ENCODE measurements at places on chromosomes 5 and 9. TPM values are rescaled to one million over a fixed set of nuclear protein-coding genes. Genes with fewer than 3 reads are reported as not detected.

HSD17B3 gene
- total RNA-seq, result 0.17 TPM

PFN3 gene
- total RNA-seq, result not detected

CCNJL gene
- total RNA-seq, result not detected

FAM200C gene
- 4.9 TPM for total RNA-seq

SH3GL2 gene
- total RNA-seq, result under 0.01 TPM

DNA sequence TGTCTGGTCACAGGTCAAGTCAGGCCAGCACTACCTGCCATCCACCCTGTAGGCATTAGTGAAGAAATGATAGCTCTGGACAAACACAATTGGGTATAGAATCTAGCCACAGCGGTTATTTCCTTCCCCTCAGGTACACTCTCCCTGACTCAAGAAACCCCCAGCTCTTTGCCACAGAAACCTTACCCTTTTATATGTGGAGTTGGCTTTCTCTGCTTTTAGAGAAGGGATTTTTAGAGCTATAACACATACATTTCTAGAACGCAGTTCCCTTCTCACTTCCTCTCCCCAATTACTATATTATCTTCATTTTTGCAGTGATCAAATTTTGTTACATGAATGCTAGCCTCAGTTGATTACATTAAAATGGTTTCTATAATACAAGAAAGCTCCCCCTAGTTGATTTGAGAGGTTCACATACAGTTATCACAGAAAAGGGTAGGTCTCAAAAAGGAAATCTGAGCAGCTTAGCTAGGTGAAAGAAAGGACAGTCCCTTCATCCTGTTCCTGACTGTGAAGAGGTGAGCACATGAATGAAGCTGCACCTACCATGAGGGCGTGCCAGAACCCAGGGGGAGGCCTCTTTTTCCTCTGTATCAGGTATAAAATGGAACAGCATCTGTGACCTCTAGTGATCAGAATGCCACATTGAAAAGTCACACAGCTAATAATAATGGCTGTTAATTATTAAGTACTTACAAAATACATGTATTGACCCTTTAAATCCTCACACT, 425.6 kb downstream of the KIAA0825 start:
- no peaks in the 10 kb centered on the region for H3K36me3 ChIP-seq
- H3K27ac ChIP-seq, result no peak overlapping the region
- no peak overlapping the region for H3K4me3 ChIP-seq
- no peak for DNase-seq

DNA sequence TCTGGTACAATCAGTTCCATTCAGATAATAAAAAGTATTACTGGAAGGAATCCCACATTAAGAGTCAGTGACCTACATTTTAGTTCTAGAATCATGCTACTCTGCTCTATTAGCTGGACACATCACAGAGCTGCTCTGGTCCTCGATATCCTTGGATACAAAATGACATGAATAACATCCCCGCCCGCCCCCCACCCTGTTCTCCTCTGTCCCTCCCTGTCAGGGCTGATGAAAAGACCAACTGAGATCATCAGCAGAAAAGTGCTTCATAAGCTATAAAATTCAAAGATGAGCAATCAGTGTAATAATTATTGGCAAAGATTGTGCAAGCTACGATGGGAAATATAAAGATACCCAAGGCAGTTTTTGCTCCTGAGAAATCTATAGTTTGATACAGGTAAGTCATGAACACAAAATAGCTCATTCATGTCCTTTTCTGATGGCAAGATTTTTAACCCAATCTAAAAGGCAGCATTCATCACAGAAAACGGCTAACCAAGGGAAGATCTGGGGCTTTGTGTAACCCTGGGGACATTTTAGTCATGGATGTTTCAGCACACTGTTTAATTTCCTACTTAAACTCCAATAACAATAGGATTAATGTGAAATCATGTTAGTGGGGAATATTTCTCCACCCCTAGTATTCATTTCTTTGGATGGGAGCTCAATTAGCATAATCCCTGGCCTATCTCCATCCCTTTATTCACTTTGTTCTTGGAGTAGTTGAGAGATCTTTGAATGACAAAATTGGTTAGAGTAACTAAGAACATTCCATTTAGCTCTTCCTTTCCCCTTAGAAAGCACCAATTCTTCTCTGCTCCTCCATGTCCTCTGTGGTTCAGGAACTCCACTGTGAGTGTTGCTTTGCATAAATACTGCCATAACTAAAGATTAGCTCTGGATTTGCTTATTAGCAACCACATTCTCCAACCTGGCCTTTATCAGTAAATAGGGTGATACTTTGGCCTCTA, 459.4 kb upstream of the GRIA1 start:
- no peaks in the 10 kb centered on the region for H3K27me3 ChIP-seq
- no peak overlapping the region for H3K4me3 ChIP-seq
- no peaks in the 10 kb centered on the region for H3K4me1 ChIP-seq

DNA sequence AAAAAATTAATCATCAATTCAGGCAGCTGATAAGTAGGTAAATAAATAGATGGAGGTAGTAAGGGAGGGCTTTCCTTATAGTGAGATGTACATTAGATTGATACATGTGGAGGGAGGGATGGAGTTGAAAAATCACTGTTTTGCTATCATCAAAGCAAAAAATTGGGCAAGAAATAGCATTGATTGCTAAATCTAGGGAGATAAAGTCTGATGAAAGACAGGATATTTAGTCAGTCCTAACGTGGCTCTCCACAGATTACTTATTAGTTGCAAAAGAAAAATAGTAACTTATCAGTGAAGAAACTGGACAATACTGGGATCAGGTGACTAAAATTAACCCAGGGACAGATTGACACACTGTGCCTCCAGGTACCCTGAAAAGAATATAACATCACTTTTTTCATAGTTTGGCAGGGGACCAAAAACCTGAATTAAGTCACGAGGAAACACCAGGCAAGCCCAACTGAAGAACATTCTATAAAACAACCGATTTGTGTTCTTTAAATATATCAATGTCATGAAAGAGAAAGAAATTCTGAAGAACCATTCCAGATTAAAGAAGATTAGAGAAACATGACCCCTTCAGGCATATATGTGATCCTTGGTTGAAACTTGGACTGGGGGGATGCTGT, 27.1 kb upstream of the GOLPH3 start:
- no peak overlapping the region for H3K27ac ChIP-seq
- peak; percentile 55 for DNase-seq
- no peaks in the 10 kb centered on the region for H3K27me3 ChIP-seq
- H3K4me1 ChIP-seq, result peaks cover 2% of the 10 kb centered on the region

DNA sequence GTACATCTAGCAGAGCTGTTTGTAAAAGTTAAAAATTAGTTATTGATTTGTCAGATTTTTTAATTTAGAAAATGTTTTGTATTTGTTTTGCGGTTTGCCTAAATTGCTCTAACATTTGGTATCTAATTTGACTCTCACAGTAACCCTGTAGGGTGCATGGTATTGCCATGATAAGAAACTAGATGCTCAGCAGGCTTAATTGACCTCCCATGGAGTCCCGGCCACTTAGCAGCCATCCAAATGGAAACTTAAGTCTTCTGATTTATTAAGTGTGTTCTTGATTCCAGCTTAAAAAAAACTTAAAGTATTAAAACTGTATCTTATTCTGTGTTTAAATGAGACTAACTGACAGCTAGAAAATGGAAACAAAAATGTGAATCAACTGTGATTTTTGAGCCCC, 54.5 kb downstream of the CAST start:
- H3K27ac ChIP-seq, result no peak overlapping the region
- no peaks in the 10 kb centered on the region for H3K36me3 ChIP-seq
- no peaks in the 10 kb centered on the region for H3K27me3 ChIP-seq
- no peak for DNase-seq
- peaks cover 8% of the 10 kb centered on the region for H3K4me1 ChIP-seq

GRCh38 chr5:154371687-154372086, 74.1 kb upstream of the SAP30L start:
- H3K27me3 ChIP-seq, result no peaks in the 10 kb centered on the region
- DNase-seq, result peak; percentile 86
- no peak overlapping the region for H3K4me3 ChIP-seq
- H3K27ac ChIP-seq, result no peak overlapping the region

- no peak overlapping the region for H3K4me3 ChIP-seq
- no peak for DNase-seq
- no peaks in the 10 kb centered on the region for H3K4me1 ChIP-seq
- H3K27me3 ChIP-seq, result no peaks in the 10 kb centered on the region
Measured at GRCh38 chr9:105426657-105427056, 21.2 kb upstream of the FSD1L start.

DNA sequence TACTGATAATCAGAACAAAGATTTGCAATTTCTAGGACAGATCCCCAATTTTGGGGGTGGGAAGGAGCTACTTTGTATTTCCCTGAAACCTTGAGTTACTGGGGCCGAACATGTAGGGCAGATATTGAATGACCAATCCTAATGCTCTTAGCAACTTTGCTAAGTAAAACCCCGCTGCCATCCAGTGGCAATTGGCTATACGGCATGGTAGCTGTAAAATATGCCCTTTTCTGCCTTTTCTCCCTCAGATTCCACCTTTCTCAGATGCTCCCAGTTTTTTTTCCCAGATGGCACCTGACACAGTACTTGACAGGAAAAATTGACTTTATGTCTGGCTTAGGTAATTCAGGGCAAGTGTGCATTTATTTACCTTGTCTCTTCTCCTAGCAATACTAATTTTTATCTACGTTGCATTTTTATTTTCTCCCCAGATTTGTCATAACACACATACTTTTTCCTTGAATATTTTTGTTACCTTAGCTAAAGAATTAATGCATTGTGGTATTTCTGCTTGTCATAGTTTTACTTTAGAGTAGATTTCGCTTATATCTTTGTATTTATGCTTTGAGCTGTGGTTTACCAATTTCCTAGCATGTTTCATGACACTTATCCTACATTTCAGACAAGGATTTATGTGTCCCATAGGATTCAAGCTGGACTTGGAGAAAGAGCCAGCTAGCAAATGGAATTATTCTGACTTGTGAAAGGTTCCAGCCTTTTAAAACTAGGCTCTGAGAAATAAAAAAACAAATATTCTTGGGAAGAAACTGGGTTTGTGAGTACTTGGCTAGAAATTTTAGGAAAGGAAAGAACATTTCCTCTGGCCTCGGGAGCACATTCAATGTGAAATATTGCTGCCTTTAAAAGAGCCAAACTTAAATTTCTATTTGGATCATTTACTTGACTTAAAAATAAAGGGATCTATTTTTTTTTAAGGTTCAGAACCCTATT, 37.4 kb downstream of the PIK3R1 start:
- H3K4me3 ChIP-seq, result no peak overlapping the region
- peak; percentile 68 for DNase-seq
- no peak overlapping the region for H3K27ac ChIP-seq
- H3K27me3 ChIP-seq, result no peaks in the 10 kb centered on the region

GRCh38 chr5:2167671-2168070, 284.9 kb upstream of the IRX4 start:
- no peaks in the 10 kb centered on the region for H3K36me3 ChIP-seq
- H3K4me1 ChIP-seq, result no peaks in the 10 kb centered on the region
- H3K27me3 ChIP-seq, result no peaks in the 10 kb centered on the region
- DNase-seq, result no peak
- H3K27ac ChIP-seq, result no peak overlapping the region

- no peaks in the 10 kb centered on the region for H3K27me3 ChIP-seq
- no peak overlapping the region for H3K27ac ChIP-seq
- DNase-seq, result no peak
- H3K4me1 ChIP-seq, result peaks cover 8% of the 10 kb centered on the region
Measured at GRCh38 chr5:120382833-120383232, 81.3 kb upstream of the PRR16 start.

GRCh38 chr5:35319333-35320002, 89.2 kb upstream of the PRLR start:
- H3K27ac ChIP-seq, result no peak overlapping the region
- peak; percentile 72 for DNase-seq
- H3K27me3 ChIP-seq, result no peaks in the 10 kb centered on the region

Data from fibroblast of lung (primary cell).